ENCODE measurements at places on chromosomes 3 and 15.

- DNase-seq = no peak
Observed at GRCh38 chr15:71344316-71344715, 229.0 kb downstream of the THSD4 start.

GRCh38 chr3:155196131-155197021 lies 97.1 kb downstream of the STRIT1 start:
- no peak for DNase-seq

GRCh38 chr3:95272781-95273180 lies 1209.9 kb downstream of the NSUN3 start:
- DNase-seq = no peak

- no peak for DNase-seq
Observed at GRCh38 chr15:42121021-42121420, 26.7 kb upstream of the PLA2G4D start.

- no peak for DNase-seq
Observed at GRCh38 chr3:106086038-106086437, 217.2 kb upstream of the CBLB start.

DNA sequence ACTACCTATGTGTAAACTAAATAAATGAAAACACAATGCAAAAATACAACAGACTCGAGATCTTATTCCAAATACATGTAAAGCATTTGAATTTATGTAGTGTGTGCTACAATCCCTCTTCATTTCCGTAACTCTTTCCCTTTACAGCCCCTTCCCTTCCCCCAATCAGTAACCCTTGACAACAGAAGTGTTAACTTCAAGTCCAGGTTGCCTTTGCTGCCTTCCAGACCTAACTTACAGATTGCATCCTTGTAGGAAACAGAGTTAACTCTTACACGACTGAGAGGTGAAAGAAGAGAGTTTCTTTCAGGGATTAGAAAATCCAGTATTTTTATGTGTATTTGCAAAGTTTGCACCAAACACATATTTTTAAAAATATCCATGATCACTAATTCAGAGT lies 1.4 kb upstream of the ROBO1 start:
- DNase-seq = no peak

DNA sequence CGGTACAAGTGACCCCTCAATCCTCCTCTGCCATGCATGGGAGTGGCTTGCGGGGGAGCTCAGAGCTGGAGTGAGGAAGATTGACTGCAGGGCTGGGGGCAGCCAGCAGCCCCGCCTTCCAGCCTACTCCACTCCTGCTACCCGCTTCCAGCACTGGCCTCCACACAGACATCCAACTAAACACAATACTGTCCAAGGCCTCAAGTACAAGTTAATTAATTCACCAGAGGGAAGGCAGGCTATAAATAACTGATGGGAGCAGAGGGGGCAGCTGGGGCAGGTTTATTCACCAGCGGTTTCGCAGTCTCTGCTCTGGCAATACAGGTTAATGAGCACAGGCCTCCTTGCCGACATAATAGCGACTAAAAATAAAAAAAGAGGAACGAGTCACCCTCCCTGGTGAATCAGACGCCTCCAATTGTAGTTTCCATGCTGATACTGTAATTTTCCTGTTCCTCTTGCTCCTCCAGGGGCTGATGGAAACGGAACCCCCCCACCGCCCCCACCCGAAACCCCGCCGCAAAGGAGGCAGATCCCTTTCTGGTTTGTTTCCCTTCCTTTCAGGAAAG lies 166.4 kb upstream of the TLE3 start:
- no peak for DNase-seq

- no peak for DNase-seq
Observed at GRCh38 chr3:157626817-157627216, 123.6 kb upstream of the VEPH1 start.

- no peak for DNase-seq
Observed at GRCh38 chr15:37002041-37002672, 98.2 kb downstream of the MEIS2 start.

DNA sequence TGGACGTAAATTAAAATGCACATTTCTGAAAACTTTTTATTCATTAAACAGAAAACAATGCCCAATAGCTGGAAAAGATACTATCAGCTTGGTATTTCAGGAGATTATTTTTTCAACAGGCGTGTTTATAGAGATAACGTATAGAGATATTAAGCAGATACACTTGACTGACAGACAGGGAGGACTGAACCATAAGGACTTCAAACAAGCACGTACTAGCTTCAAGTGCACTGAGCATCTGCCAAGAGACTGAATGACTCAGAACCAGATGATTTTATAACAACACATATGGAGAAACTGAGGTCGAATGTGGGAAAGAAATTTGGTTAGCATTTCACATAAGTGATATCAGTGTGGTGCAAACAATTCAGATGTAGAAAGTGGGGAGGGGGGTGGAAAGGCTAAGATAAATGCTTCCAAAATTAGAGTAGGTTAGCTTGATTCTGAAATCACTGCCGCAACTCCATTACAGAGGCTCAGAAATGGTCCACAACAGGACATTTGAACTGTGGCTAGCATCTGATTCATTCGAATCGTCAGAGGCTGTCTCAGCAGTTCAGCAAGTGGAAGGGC lies 103.5 kb downstream of the SEMA6D start:
- DNase-seq = no peak

DNA sequence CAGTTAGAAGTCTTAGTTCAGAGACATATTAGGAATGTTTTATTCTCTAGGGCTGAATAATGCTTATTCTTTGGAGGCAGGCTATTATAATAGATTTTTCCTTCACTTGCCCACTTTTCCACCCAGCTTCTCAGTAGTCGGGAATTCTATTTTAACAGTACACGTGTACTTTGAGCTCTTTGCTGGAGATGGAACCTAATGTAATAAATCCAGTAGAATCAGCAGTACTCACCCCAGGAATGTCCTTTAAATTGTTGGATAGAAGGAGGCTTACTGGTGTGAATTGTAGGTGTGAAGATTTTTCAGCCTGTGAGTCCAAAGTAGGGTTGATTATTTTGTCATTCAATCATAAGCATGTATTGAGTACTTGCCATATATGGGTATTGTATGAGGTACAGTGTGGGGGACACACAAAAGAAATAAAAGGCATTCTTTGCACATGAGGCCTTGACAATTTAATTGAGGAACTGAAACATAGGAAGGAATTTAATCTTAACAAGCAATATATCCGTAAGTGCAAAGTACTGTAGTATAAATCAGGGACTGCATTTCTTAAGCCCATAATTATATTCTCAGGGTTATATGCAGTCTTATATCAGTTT lies 29.5 kb upstream of the MGA start:
- no peak for DNase-seq

- DNase-seq = no peak
Observed at GRCh38 chr3:16329036-16329825, 64.2 kb downstream of the OXNAD1 start.

DNA sequence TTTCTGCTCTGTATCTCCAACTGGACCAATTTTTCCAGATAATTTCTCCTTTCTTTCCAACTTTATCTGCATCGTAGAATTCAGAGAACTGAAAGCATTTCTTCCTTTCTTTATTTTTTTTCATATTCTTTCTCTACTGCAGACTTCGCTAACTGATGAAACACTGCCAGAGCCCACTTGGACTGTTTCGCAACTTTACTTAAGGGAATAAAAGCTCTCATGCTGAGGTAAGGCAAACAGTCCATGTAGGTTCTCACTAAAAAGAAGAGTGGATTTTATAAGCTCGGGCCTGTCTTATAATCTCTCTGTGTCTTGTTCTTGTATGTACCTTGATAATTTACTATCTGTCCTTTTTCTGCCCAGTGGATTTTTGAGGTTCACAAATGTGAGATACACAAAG lies 163.5 kb downstream of the CNTN4 start:
- DNase-seq = no peak

- DNase-seq = no peak
Observed at GRCh38 chr3:30649572-30650318, 43.3 kb downstream of the TGFBR2 start.

DNA sequence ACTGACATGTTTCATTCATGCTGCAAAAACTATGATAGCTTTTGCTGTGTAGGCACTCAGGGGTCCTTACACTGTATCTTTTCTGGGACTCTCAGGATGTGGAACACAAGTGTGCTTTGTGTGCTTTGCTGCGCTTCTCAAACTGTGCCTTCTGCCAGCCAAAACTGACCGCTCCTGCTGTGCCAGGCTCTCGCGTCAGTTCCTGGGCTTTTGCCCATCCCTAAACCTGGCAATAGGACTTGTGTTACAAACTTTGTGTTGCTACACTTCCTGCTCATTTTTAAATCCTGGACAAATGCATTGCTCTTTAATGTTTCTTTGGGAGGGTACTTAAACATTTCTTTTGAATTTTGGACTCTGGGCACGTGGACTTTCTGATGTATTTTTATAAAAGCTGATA lies 60.3 kb downstream of the DIPK2A start:
- no peak for DNase-seq

DNA sequence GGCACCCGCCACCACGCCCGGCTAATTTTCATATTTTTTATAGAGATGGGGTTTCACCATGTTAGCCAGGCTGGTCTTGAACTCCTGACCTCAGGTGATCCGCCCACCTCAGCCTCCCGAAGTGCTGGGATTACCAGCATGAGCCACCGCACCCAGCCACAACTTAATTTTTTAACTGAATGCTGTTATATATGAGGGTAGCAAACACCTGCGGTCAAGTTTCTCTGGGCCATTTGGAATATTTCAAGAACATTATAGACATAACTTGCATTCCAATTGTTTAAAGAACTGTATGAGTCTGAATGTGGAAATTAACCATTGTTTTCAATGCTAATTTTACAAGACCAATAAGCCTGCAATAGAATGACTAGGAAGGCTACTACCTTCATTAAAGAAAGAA lies 35.7 kb upstream of the GOLGA8B start:
- no peak for DNase-seq

GRCh38 chr15:33098094-33099058 lies 96.1 kb downstream of the FMN1 start:
- DNase-seq = no peak

- DNase-seq = no peak
Observed at GRCh38 chr15:62506217-62506805, 341.2 kb upstream of the C2CD4B start.

GRCh38 chr3:128240232-128240631 lies 87.0 kb downstream of the EEFSEC start:
- DNase-seq = no peak

- DNase-seq = no peak
Observed at GRCh38 chr3:52532838-52533622, 627 bp downstream of the NT5DC2 start.

DNA sequence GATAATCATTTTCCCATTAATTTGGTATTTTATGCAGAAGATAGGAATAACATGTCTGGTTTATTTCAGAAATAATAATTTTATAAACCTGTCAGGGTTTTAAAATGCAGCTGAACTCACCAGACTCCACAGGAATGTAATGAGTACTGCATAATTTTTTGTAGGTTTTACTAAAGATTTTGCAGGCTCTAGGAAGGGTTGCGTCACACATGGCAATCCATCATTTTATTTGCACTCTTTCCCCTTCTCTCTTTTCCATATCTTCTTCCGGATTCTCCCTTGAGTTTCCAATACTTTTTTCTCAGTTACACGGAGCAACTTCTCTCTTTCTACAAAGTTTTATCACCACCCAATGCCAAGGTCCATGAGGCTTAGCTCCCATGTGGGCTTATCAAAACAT lies 234.7 kb downstream of the NFKBIZ start:
- no peak for DNase-seq

DNA sequence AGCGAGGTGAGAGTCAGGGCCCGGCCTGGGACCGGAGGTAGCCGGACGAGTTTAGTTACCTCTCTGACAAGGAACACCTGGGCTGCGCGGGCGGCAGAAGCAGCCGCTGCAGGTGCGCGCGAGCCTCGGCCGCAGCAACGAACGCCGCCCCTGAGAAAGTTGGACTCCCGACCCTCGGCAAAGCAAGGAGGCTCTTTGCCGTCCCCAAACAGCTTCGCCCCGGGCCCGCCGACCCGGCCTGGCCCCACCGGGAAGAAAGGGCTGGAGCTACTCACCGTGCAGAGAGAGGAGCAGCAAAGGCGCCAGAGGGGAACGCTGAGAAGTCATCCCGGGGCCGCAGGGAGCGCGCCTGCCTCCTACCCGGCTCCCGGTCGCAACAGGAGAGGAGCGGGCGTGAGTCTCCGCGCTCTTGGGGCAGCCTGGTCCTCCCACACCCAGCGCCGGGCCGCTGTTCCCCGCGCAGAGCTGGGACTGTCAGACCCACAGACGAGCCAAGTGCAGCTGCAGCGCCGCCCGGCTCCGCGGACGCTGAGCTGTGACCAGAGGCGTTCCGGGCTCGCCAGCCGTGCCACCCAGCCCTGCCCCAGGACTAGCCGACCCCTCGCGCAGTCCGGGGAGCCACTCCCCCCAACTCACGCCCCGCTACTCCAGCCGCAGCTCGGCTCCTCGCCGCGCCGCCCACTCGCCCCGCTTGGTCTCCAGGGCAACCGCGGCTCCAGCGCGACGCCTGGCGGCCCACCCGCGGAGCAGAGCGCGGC lies at the start of gene IGSF11:
Gene IGSF11, minus strand, starts transcription at position 591 of the 758 bp plus-strand sequence. Its CDS starts 264 bp downstream, at position 327.
- DNase-seq = peak; percentile 2

DNA sequence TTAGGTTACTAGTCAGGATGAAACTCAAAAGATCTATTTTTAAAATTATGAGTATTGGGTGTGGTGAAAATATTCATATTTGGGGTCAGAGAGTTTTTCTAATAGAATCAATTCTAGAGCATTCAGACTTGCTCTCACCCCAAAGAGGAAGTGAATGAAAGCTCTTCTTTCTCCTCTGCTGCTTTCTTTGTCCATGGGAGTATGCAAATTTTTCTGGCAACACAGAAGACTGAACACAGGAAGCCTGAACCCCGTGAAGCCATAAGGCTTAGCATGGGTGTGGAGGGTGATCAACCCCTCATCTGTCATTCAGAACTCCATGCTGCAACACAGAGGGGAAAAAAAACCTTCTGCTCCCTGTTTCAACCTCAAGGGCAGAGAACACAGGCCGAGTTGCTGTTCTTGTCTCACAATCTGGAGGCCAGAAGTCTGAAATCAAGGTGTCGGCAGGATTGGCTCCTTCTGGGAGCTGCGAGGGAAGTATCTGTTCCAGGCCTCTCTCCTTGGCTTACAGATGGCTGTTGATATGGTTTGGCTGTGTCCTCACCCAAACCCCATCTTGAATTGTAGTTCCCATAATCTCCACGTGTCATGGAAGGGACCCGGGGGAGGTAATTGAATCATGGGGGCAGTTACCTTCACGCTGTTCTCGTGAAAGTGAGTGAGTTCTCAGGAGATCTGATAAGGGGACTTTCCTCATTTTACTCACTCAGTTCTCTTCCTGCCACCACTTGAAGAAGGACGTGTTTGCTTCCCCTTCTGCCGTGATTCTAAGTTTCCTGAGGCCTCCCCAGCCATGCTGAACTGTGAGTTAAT lies 33.7 kb upstream of the CD47 start:
- peak; percentile 55 for DNase-seq

DNA sequence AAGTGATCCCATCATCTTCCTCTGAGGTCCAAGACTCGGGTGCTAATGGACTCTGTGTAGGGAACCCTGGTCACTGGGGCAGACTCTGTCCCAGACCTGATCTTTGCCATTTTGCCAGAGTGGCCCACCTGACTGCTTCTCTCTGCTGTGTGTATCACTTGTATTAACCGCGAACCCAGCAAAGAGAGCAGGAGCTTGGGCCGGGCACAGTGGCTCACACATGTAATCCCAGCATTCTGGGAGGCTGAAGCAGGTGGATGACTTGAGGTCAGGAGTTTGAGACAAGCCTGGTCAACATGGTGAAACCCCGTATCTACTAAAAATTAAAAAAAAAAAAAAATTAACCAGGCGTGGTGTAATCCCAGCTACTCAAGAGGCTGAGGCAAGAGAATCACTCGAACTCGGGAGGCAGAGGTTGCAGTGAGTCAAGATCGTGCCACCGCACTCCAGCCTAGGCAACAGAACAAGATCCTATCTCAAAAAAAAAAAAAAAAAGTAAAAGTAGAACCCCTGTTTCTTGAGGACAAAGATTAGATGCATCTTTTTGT lies 32.9 kb upstream of the CYP11A1 start:
- DNase-seq = no peak

Data from activated CD4-positive, CD25-positive, alpha-beta regulatory T cell treated with anti-CD3 and anti-CD28 coated beads, Interleukin-2, amount 50 U/mL, for 16 hours (primary cell).